ENCODE measurements at places on chromosomes 2 and 18.

DNA sequence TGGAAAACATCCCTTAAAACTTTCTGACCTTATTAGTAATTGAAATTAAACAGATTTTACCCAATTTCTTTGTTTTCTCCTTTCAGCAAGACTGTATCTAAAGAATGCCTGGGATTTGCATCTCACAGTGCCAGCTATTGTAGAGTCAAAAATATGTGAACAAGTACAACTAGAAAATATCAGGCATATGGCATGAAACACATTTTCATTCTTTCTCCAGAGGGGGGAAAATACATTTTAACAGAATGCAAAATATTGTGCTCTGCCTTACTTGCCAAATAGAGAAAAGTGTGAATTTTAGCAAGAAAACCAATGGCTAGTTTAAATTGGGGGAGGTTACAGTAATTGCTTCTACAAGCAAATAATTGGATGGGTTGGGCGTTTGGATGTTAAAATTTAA is 366.6 kb upstream of the FIGN start:
- no peak for DNase-seq

DNA sequence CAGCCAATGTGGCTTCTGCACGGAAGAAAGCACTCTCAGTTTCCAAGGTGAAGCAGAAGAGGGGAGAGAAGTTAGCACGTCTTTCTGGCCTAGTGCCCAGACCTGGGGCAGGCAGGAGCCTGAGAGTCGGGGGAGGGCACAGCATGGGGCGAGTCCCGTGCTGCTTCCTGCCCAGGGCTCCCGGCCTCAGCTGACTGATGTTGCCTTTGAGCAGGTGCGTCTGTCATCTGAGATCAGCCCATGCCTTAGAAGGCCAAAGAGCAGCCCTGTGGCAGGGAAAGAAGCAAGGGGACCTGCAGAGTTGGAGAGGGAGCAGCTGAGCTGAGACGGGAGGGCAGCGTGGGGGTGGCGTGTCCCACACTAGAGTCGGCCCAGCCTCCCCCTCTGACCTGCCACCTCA is 3.3 kb downstream of the KCNIP3 start:
- DNase-seq = no peak

GRCh38 chr2:73233932-73234832 is at the start of gene CCT7:
CCT7 (plus strand) TSS chr2:73234308; CDS start chr2:73234379, 71 bp downstream.
- peak; percentile 70 for DNase-seq

- no peak for DNase-seq
These were observed 109.0 kb upstream of the PARD3B start for GRCh38 chr2:204436230-204436629.

DNA sequence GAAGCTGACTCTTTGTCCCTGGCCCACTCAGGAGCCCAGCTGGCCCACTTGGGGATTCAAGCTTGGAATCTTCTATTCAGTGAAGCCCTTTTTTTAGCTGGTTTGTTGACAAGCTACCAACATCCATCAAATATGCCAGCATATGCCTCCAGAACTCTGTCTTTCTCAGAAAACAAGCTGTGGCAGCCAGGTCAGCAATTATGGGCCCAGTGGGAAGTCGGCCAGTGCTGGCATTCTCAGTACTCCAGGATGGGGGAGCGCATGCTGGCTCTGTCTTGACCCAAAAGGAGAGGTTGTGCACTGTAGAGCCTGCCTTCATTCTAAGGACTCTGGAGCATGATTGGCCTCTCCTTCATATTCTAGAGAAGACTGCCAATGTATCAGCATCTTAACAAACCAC is 401.5 kb downstream of the CNTNAP5 start:
- no peak for DNase-seq

DNA sequence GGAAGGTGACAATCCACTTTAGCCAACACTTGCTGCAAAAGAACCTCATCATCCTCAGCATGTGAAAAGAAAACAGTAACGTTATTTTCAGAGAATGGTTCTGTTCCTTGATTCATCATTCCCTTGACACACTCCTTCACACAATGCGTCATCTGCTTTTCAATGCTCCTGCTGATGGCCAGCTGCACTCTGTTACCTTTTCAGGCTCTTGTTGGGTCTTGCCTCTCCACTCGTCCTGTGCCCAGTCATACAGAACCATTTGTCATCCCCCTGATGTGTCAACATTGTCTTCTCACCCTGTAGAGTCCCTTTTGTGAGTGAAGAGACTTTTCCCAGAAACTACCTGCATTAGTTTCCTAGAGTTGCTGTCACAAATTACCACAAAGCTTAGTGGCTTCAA is 12.2 kb upstream of the DTNA start:
- DNase-seq = no peak

DNA sequence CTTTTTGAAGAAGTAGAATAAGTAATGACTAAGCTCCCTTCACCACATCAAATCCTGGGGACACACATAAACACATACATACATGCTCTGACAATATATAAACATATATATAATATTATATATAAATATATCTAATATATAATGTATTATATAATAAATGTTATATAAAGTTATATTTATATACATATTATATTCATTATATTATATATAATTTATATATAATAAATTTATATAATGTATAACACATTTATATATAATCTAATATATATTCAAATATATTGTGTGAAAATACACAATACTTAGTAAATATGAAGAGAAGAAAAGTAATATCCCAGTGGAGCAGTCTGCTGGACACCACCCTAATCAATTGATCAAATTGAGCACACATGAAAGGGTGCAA is 2177.9 kb upstream of the CELF4 start:
- DNase-seq = no peak

GRCh38 chr2:96970910-96971309 is 15.5 kb downstream of the FAM178B start:
- DNase-seq = no peak

GRCh38 chr2:170221317-170222288 is 43.7 kb downstream of the MYO3B start:
- DNase-seq = no peak

- DNase-seq = no peak
These were observed 317.9 kb upstream of the VRK2 start for GRCh38 chr2:57728691-57729090.

GRCh38 chr2:189662669-189663226 is 1.5 kb downstream of the ASNSD1 start:
- DNase-seq = no peak

Measured in endothelial cell (in vitro differentiated cells).